CD4-positive, alpha-beta T cell treated with Interleukin-21 for 1 hour (primary cell): ENCODE measurements at places on chromosomes 1 and 21.
A peak's percentile ranks its signal among the peaks of the same experiment; 100 is the strongest.

GRCh38 chr1:115643225-115643624, 1.5 kb downstream of the VANGL1 start:
- no peak for DNase-seq

- DNase-seq, result peak; percentile 73
Measured at GRCh38 chr1:112618114-112618720, 724 bp downstream of the ST7L start.

- no peak for DNase-seq
Measured at GRCh38 chr1:21229246-21230000, 52.7 kb upstream of the EIF4G3 start.

DNA sequence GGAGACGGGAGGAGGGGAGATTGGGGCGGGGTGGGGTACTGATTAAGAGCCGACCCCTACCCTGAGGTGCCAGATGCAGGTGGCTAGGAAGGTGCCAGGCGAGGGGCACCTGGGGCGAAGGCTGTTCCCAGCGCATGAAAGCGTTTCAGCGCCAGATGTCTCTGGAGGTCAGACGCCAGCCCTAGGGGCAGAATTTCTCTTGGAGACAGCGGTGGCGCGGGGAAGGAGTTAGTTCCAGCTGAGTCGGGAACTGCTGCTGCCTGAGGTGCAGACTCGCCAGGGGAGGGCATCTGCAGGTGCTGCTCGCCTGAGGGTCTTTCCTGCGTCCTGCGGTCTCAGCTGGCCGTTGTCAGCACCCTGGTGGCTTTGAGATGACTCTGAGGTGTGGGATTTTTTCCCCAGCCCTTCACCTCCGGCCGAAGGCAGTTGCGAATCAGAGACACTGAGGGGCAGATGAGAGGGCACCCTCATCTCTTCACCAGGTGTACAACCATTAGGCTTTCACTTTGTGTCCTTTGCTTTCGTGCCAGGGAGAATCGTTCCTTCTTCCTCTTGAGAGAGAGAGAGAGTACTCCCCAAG, 539 bp downstream of the CGN start:
- DNase-seq, result peak; percentile 27

DNA sequence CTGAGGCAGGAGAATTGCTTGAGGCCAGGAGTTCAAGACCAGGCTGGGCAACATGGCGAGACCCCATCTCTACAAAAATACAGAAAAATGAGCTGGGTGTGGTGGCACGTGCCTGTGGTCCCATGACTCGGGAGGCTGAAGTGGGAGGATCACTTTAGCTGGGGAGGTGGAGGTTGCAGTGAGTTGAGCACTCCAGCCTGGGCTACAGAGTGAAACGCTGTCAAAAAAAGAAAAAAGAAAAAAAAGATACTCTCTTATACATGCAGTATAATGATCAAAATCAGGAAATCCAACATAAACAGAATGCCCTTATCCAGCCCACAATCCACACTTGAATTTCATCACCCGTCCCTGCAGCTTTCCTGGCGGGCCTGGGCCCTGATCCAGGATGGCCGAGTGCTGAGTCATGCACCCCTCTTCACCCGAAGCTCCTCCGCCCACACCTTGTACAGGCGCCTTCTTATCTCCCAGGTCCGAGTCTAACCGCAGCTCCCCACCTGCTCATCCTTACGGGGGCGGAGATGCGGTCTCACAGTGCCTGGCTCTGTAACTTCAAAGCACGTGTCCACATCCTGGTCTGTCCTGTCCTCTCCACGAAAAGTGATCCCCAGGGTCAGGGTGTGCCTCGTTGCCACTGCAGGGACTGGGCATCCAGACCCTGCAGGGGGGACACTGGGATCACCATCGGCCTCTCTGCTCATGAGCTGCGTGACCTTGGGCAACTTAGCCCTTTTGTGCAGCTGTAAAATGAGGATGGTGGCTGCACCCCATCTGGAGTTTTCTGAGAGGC, 120.2 kb upstream of the SLC45A1 start:
- no peak for DNase-seq

GRCh38 chr1:178587096-178587495, 74.2 kb downstream of the TEX35 start:
- DNase-seq, result no peak

GRCh38 chr1:221106616-221107015, 227.4 kb downstream of the HLX start:
- no peak for DNase-seq

- DNase-seq, result no peak
Measured at GRCh38 chr1:227768640-227769039, 33.4 kb downstream of the SNAP47 start.

GRCh38 chr1:20216574-20216973, 30.3 kb upstream of the PLA2G2C start:
- peak; percentile 17 for DNase-seq

GRCh38 chr1:208335371-208336136, 91.4 kb upstream of the PLXNA2 start:
- no peak for DNase-seq

- peak; percentile 19 for DNase-seq
Measured at GRCh38 chr21:42465008-42465802, 30.8 kb downstream of the RSPH1 start.

GRCh38 chr1:213111502-213111901, 60.5 kb downstream of the RPS6KC1 start:
- DNase-seq, result no peak

- DNase-seq, result peak; percentile 66
Measured at GRCh38 chr1:1208713-1209433, 2.5 kb upstream of the TNFRSF18 start.

- no peak for DNase-seq
Measured at GRCh38 chr1:39957299-39958015, 2.5 kb downstream of the MFSD2A start.

DNA sequence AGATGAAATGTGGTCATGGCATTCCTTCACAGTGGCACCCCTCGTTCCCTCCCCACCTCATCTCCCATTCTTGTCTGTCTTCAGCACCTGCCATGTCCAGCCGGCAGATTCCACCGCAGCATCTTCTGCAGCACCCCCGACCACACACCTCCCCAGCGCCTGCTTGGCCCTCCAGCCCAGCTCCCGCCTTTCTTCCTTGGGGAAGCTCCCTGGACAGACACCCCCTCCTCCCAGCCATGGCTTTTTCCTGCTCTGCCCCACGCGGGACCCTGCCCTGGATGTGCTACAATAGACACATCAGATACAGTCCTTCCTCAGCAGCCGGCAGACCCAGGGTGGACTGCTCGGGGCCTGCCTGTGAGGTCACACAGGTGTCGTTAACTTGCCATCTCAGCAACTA, 67.1 kb upstream of the FAM3B start:
- DNase-seq, result no peak

- DNase-seq, result no peak
Measured at GRCh38 chr1:212529211-212529741, 79.3 kb upstream of the ATF3 start.

DNA sequence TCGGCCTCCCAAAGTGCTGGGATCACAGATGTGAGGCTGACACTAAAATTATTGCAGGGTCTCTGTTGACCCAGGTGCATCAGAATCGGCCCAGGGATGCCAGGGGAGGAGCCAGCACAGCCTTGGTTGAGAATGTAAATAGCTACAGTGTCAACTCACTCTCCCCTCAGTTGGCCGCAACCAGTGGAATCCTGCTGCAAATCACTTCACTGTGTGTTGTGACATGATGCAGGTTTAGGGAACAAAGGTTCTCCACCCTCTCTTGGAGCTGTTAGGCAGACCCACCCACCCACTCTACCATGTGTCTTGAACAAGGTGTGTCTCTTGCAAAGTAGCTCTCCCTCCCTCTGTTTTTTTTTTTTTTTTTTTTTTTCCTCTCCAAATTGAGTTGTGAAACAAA, 60.5 kb upstream of the SOD1 start:
- no peak for DNase-seq

DNA sequence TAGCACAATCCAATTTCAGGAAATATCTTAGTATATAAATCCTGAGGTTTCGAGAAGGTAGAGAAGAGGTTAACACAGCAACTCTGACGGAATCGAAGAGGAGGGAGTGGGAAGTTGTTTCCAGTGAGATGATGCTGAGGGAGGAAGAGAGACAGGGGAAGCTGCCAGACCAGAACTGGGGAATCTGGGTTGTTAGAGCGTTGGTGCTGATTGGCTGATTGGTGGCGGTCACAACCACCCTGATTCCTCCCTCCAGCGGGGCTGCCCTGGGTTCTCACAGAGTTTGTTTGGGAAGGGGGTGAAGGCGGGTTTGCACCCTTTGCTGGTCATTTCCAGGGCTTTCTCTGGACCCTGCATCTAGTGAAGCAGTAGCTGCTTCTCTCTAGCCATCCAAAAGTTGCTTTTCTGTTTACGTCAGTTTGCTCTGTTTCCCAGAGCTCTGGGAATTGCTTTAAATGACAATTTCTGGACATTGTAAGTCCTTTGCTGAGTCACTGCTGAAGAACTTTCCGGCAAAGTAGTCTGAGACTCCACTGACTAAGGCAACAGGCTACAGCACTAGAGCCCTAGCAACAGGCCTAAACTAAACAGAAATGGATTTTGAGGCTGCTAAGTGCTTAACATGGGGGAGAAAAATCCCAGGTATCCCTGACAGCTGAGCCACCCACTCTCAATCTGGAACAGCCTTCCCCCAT, 90.1 kb downstream of the TENT5C start:
- no peak for DNase-seq

- DNase-seq, result no peak
Measured at GRCh38 chr1:231340328-231341013, 2.4 kb downstream of the SPRTN start.

- DNase-seq, result no peak
Measured at GRCh38 chr1:233088613-233089012, 138.2 kb downstream of the NTPCR start.

GRCh38 chr1:78004719-78005447, at the start of gene DNAJB4:
DNAJB4 (plus strand) TSS chr1:78004939; CDS start chr1:78005111, 172 bp downstream.
- DNase-seq, result peak; percentile 94

DNA sequence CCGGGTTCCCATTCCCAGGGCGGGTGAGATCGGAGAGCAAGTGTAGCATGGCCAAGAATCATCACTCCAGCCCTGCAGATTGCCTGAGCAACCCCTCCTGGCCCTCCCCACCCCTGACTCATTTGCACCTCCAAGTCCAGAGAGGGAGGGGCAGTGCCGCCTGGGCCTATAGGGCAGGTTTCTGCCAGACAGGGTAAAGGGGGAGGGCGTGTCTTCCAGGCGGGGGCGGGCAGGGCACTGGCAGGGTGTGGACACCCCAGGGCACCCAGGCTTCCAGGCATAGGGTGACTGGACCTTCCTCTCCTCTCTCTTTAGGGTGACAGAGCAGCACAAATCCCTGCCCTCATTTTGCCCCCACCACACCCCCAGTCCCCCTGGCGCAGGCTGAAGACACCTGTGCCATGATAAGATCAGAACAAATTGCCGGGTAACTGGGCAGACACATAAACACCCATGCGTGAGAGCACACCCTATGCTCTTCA, 3.2 kb upstream of the CRYBG2 start:
- DNase-seq, result no peak

GRCh38 chr21:34201001-34201400, 127.6 kb downstream of the MRPS6 start:
- DNase-seq, result no peak

DNA sequence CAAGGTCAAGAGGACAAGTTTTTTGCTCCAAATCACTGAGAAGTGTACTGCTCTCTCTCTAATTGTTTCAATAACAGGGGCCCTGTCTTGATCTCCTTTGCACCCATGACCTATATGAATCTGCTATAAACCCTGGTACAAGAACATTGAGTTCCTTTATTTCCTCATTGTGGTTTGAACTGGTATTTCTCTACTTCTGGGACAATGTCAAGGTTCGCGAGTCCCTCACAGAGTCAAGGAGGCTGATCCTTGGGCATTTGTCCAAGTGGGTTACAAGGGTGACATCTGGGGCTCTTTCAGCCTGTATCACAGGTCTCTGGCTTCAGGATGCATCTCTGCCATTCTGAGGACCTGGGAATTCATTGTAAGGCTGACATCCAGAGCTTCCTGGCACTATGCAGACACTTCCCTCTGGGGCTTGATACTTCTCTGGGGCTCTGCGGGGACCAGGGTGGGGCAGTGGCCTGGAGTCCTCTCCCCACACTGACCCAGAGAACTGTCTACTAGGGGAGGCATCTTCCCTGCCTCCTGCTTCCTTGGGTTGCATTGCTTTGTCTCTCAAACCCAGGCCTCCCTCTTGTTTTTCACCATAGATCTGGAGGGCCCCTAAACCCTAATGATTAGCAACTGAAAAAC, 22.5 kb upstream of the ZNF648 start:
- no peak for DNase-seq

- no peak for DNase-seq
Measured at GRCh38 chr1:55418208-55419000, 203.2 kb upstream of the USP24 start.

GRCh38 chr1:16204216-16204615, 8.2 kb downstream of the ARHGEF19 start:
- no peak for DNase-seq

- peak; percentile 70 for DNase-seq
Measured at GRCh38 chr1:20185834-20186782, at the start of the genes PLA2G2C and UBXN10. PLA2G2C (minus strand) TSS chr1:20186518; CDS start chr1:20177363, 9,155 bp downstream. UBXN10 (plus strand) TSS chr1:20186096; CDS start chr1:20190562, 4,466 bp downstream.

- DNase-seq, result no peak
Measured at GRCh38 chr1:198128533-198128932, 28.3 kb upstream of the NEK7 start.
